ENCODE measurements at places on chromosomes 5 and 9.
A peak's percentile ranks its signal among the peaks of the same experiment; 100 is the strongest.

DNA sequence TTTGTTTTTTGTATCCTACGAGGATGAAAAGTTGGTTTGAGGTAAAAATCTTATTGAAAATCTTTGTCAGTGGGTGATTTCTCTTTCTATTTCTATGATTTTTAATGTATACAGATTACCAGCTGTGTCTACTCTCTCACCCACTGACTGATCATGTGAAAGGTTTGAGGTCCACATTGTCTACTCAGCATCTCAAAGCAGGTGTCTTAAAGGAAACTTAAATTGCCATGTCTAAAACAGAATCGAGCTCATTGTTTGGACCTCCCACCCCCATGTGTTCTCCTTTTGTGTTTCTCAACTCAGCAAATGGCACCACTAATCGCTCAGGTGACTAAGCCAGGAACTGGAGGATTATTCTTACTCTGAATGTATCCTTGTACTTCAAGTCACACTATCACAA, 121.5 kb downstream of the YTHDC2 start:
- H3K4me3 ChIP-seq: no peak overlapping the region
- H3K27ac ChIP-seq: no peak overlapping the region
- H3K27me3 ChIP-seq: peaks cover 18% of the 10 kb centered on the region
- H3K36me3 ChIP-seq: no peaks in the 10 kb centered on the region

DNA sequence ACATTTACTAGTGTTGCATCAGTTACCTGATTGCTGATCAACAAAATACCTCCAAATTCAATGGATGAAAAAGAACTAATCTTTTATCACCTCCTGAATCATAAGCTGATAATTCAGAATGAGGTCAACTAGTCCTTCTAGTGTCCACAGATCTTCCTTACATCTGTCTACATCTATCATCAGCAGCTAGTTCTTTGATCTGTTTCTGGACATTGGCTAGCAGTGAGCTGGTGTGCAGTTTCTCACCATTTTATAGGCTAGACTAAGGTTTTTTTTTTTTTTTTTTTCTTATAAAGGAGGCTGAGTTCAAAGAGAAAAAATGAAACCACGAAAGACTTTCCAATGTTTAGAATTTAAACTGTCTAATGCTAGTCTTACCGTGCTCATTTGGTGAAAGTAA, 534.3 kb upstream of the ST8SIA4 start:
- H3K4me1 ChIP-seq: no peaks in the 10 kb centered on the region
- DNase-seq: no peak
- no peaks in the 10 kb centered on the region for H3K27me3 ChIP-seq
- H3K4me3 ChIP-seq: no peak overlapping the region

DNA sequence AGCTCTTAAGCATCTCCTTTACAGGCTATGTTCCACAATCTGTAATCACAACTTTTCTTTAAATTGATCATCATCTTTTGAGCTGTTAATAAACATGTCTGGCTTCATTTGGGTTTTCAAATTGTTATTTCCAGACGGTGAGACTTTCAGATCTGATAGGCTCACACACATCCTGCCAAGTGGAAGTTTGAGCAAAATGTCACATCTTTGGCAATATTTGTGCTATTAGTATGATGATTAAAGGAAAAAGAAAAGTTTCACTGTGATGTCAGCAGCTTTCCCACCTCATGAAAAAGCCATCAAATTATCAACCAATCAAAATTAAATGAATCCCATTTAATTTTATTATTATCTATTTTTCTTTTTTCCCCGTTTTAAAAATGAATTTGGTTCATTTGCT, 29.8 kb downstream of the SLC1A1 start:
- H3K27ac ChIP-seq: no peak overlapping the region
- H3K4me3 ChIP-seq: no peak overlapping the region
- no peaks in the 10 kb centered on the region for H3K36me3 ChIP-seq
- no peak for DNase-seq
- H3K27me3 ChIP-seq: no peaks in the 10 kb centered on the region
- no peaks in the 10 kb centered on the region for H3K4me1 ChIP-seq

GRCh38 chr5:32916648-32917047, 205.5 kb downstream of the NPR3 start:
- DNase-seq: peak; percentile 32
- H3K36me3 ChIP-seq: no peaks in the 10 kb centered on the region
- no peaks in the 10 kb centered on the region for H3K4me1 ChIP-seq
